ENCODE measurements at places on chromosomes 3 and 15. TPM values are rescaled to one million over a fixed set of nuclear protein-coding genes. Genes with fewer than 3 reads are reported as not detected.

CPLX3 gene
- total RNA-seq: not detected

SLC28A1 gene
- total RNA-seq: not detected

TRH gene
- total RNA-seq: 0.62 TPM

C2CD4B gene
- 20.2 TPM for total RNA-seq

GOLGA6L1 gene
- not detected for total RNA-seq

ATP2B2 gene
- 5.7 TPM for total RNA-seq

CACNA2D2 gene
- 4.3 TPM for total RNA-seq

VIPR1 gene
- 18.7 TPM for total RNA-seq

COL6A5 gene
- not detected for total RNA-seq

PARP16 gene
- 8.7 TPM for total RNA-seq

PLCD1 gene
- total RNA-seq: 24.3 TPM

CRYBG3 gene
- total RNA-seq: 52.4 TPM

SLC9C1 gene
- 3.2 TPM for total RNA-seq

LYZL4 gene
- total RNA-seq: not detected

EPHA3 gene
- 65.6 TPM for total RNA-seq

TJP1 gene
- total RNA-seq: 76.2 TPM

NPAP1 gene
- total RNA-seq: not detected

REC114 gene
- total RNA-seq: not detected

CACNA1D gene
- 10.1 TPM for total RNA-seq

C3orf49 gene
- not detected for total RNA-seq

UBL7 gene
- 21.4 TPM for total RNA-seq

ERICH6 gene
- not detected for total RNA-seq

ARPIN gene
- 23.2 TPM for total RNA-seq

EXD1 gene
- not detected for total RNA-seq

SLC28A2 gene
- total RNA-seq: 0.10 TPM

MUSTN1 gene
- 45.2 TPM for total RNA-seq

PLSCR2 gene
- total RNA-seq: not detected

CELSR3 gene
- 0.51 TPM for total RNA-seq

LRTM1 gene
- total RNA-seq: 84.2 TPM

MORC1 gene
- not detected for total RNA-seq

ZCWPW2 gene
- total RNA-seq: 1.0 TPM

MCTP2 gene
- 16.6 TPM for total RNA-seq

IL5RA gene
- total RNA-seq: 0.31 TPM
